ENCODE measurements at places on chromosomes 1 and 21.

- no peak for DNase-seq
These were observed 115.0 kb downstream of the UBE2U start for GRCh38 chr1:64318428-64318827.

GRCh38 chr1:30645807-30646206 is 77.6 kb downstream of the MATN1 start:
- DNase-seq: no peak

DNA sequence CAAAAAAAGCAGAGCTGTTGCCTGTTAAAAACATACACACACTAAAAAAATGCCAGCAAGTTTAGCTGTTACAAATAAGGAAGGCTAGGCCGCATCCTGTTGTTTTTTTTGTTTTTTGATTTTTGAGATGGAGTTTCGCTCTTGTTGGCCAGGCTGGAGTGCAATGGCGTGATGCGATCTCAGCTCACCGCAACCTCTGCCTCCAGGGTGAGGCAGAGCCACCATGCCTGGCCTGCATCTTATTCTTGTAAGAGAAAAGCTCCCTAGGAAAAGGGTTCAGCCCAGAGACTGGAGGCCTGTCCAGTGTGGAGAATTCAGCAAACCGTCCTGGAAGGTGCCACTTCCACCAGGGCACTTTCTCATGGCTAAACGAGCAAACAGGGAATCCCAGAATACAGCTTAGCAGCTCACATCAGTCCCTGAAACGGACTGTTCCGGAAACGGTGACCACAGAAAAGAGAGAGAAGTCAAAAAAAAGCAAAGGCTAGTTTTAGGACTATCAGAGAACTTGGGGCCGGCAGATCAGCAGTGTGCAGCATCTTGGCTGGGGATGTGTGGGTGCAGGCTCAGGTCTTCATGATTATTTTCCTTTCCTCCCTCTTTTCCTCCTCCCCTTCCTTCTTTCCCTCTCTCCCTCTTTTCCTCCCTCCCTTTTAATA is 283.6 kb downstream of the AJAP1 start:
- DNase-seq: no peak

- no peak for DNase-seq
These were observed 36.1 kb downstream of the ESRRG start for GRCh38 chr1:216686860-216687766.

DNA sequence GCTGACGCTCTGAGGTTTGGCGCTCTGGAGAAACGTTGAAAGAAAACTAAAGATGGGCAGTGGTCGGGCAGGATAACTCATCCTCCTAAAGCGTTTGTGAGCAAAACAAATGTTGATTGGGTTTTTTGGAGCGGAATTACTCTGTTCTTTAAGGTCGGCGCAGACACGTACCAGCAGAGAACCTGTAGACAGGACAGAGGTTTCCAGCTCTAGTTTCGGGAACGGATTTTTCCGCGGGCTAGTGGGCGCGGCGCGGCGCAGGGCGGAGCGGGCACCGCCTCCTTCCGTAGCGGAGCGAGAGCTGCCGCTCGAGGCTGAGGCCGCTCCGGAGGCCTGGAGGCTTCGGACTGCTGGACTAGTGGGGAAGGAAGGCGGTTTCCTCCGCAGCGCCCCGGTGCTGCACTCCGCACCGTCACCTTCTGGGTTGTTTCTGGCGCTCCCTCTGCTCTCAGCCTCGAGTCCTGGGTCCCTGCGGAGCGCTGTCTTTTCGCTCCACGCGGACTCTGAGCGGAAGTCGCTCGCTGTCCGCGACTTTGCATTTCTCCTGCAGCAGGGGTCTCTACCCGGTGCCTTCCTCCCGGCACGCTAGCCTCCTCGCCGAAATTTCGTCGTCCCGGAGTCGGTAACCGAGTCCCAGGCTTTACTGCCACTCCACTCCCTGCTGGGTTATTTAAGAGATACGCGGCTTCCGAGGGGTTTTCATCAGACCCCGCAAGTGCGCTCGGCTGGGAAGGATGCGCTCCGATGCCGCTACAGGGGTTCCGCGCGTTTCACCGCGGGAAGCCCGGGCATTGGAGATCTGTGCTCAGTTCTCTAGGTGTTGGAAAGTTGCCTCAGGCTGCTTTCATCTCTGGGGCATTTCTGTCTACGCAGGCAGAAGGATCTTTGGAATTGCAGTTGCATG is 7.0 kb downstream of the FOXD2 start:
- no peak for DNase-seq

GRCh38 chr1:151585622-151586021 is 26.2 kb upstream of the SNX27 start:
- DNase-seq: no peak

- no peak for DNase-seq
These were observed 128.8 kb downstream of the KCNJ6 start for GRCh38 chr21:37787456-37787855.

All from cortex of kidney (tissue), 1 donor.